Activated CD8-positive, alpha-beta memory T cell treated with anti-CD3 and anti-CD28 coated beads for 4 hours (primary cell): ENCODE measurements at places on chromosomes 3 and 15.

GRCh38 chr3:36416599-36416998 is 36.3 kb downstream of the STAC start:
- no peak for DNase-seq

DNA sequence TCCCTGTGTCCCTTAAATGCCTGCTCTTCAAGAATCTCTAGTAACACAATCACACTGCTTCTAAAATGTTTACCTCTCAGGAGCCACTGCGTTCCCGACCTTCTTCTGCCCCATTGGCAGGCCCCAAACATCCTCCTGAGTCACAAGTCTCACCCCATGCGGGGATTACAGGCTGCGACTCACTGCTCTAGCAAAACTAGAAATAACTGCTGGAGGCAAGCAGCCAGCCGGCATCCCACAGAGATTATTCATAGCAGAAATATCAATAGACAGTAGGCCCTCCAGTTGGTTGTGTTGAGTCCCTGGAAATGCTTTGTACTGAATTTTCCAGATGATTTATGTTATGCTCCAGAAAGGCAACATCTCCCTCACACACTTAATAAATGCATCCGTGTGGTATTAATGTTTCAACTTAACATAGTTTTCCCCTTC is 64.8 kb downstream of the RFTN1 start:
- DNase-seq, result no peak

- DNase-seq, result no peak
Measured at GRCh38 chr15:75814794-75815193, 28.5 kb upstream of the UBE2Q2 start.

DNA sequence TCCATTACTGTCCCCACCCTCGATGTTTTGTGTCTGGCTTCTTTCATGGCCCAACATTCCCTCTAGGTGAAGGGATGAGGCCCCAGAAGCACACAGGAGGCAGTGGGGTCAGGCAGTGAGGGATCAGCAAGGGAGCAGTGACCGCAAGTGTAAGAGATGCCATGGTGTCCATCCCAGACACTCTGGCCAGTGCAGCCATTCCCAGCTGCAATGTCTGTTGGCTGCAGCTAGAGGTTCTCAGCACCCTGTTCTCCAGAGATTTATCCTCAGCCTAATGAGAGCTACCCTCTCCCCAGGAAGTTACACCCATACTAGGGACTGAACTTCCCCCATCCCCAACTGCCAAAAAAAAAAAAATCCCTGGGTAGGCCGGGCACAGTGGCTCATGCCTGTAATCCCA is 40.2 kb downstream of the TRANK1 start:
- no peak for DNase-seq

GRCh38 chr3:154469585-154469984 is 39.6 kb upstream of the GPR149 start:
- DNase-seq, result no peak
